SK-N-SH (cell line): ENCODE measurements at places on chromosomes 13 and 19. TPM values are rescaled to one million over a fixed set of nuclear protein-coding genes. Genes with fewer than 3 reads are reported as not detected.

DNA sequence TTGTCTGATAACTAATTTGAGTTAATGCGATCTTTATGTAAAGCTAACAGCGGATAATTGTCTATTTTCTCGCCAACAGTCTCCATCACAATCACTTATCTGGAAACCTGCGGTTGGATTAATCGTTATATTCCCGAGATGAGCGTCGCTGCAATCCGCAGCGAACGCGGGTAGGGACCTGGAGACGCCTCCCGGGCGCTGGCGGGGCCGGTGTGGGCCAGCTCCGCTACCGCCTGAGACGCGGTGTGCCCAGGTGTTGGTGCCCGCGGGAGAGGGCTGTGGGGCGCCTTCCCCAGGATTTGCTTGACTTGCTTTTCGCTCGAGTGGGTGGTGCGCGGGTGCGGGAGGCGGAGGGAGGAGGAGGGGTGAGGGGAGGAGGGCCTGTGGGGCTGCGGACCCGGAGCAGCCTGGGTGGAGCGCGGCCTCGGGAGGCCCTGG lies 38.3 kb downstream of the SOX1 start:
- peaks cover 78% of the 10 kb centered on the region for H3K27me3 ChIP-seq
- H3K4me1 ChIP-seq, result no peaks in the 10 kb centered on the region
- no peaks in the 10 kb centered on the region for H3K36me3 ChIP-seq
- no peak for DNase-seq
- no peak overlapping the region for H3K27ac ChIP-seq
- H3K4me3 ChIP-seq, result no peak overlapping the region

DNA sequence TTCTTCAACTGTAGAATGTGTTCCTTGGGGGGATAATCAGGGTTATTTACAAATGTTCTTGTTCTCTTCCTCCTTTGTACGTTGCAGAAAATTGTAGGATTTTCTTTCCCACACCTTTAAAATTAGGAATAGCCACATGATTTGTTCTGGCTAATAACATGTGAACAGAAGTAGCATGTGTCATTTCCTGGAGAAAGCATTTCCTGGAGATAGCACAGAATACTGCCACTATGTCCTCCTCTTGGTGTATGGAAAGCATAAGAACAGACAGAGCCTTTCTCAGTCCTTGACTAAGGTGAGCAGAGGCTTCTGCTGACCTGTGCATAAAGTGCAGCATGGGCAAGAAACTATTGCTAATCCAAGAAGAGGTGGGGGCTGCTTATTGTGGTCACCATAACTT lies 101.8 kb downstream of the FAM216B start:
- H3K4me3 ChIP-seq, result no peak overlapping the region
- no peaks in the 10 kb centered on the region for H3K27me3 ChIP-seq
- no peak overlapping the region for H3K27ac ChIP-seq
- DNase-seq, result no peak
- H3K4me1 ChIP-seq, result peaks cover 10% of the 10 kb centered on the region
- H3K36me3 ChIP-seq, result no peaks in the 10 kb centered on the region

The SIGLEC8 gene
- polyA plus RNA-seq, result not detected in 2 replicates

The SPPL2B gene
- polyA plus RNA-seq, result 48.5 and 58.1 TPM in 2 replicates

DNA sequence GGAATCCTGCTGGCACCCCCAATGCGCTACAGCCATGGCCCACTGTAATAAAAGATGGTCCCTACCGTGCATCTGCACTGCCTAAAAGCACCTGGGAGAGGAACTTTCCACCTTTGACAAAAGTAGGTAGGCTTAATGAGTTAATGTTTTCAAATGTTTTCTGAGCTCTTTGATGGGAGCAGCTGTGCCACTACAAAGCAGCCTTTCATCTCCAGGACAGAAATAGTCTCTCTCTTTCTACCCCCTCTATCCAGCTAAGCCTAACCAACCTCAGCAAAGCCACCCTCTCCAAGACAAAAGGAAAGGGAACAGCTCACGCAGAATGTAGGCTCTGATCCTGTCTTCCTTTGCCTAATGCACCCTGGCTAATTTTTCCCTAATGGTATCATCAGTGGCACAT lies 560.2 kb downstream of the UQCRFS1 start:
- no peaks in the 10 kb centered on the region for H3K36me3 ChIP-seq
- no peak overlapping the region for H3K27ac ChIP-seq
- H3K4me1 ChIP-seq, result no peaks in the 10 kb centered on the region
- H3K4me3 ChIP-seq, result no peak overlapping the region
- no peak for DNase-seq

DNA sequence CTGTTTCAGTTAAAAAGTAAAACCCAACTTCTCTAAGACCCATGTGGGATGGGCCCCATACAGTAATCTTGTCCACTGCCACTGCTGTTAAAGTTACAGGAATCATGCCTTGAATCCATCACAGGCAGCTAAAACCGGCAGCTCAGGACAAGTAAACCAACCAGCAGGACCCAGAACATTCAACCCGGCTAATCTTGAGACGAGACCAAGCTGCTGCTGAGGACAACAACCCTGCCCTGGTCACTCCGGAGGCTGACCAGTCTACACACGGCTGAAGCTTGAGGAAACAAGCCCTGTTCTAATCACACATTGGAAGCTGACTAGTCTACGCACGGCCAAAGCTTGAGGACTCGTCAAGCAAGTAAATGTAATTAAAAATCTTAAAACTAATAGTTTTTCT lies 105.2 kb upstream of the ZNF492 start:
- no peaks in the 10 kb centered on the region for H3K36me3 ChIP-seq
- no peak overlapping the region for H3K4me3 ChIP-seq
- no peak for DNase-seq
- H3K4me1 ChIP-seq, result no peaks in the 10 kb centered on the region
